ENCODE measurements at places on chromosomes 1 and 21.

- no peak overlapping the region for H3K4me3 ChIP-seq
- H3K27me3 ChIP-seq: no peaks in the 10 kb centered on the region
- H3K27ac ChIP-seq: peak overlapping the region; percentile 97
- H3K4me1 ChIP-seq: peaks cover 23% of the 10 kb centered on the region
These were observed 15.1 kb downstream of the PLEKHO1 start for GRCh38 chr1:150164779-150165178.

- H3K27ac ChIP-seq: no peak overlapping the region
- H3K4me1 ChIP-seq: no peaks in the 10 kb centered on the region
- H3K36me3 ChIP-seq: no peaks in the 10 kb centered on the region
These were observed 168.7 kb downstream of the CAMTA1 start for GRCh38 chr1:6953907-6954364.

GRCh38 chr1:176903474-176903873 is 261.0 kb downstream of the ASTN1 start:
- no peaks in the 10 kb centered on the region for H3K27me3 ChIP-seq
- H3K27ac ChIP-seq: no peak overlapping the region
- no peaks in the 10 kb centered on the region for H3K4me1 ChIP-seq
- no peak for DNase-seq
- H3K4me3 ChIP-seq: no peak overlapping the region

GRCh38 chr1:65221638-65222339 is 73.8 kb downstream of the AK4 start:
- DNase-seq: no peak
- no peak overlapping the region for H3K27ac ChIP-seq
- H3K27me3 ChIP-seq: no peaks in the 10 kb centered on the region

DNA sequence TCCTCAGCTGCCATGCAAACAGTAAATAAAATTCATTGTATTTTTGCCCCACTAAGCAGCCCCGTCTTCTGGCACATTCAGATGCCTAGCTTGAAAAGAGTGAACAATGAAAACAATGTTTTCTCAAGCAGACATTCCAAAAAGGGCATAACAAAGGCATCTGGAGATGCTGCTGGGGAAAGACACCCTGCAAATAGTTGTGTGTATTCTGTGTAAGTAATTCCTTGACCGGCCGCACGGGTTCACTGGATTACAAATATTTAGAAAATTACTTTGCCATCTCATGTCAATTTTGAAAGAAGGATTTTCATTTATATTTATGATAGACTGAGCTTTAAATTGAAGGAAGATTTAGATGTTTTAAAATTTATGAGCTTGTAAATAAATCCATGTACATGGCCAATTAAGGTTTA is 142.2 kb downstream of the SLC45A1 start:
- peaks cover 49% of the 10 kb centered on the region for H3K4me1 ChIP-seq
- H3K36me3 ChIP-seq: no peaks in the 10 kb centered on the region
- H3K4me3 ChIP-seq: no peak overlapping the region
- no peaks in the 10 kb centered on the region for H3K27me3 ChIP-seq

DNA sequence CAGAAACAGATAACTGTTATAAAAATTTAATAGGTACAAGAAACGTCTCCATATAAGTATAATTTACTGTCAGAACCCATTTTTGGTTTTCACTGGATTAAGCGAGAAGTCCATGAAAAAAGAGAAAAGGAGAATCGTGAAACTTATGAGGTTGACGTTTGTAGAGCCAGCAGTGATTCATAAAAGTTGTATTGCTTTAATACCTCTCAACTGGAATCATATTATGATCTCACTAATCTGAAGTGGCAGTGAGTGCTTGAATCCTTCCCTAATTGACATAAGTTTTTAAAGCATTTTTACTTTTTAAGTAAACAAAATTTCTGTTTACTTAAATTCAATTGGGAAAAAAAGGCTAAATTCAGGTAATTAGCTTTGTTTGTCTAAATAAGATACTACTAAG is 315.3 kb downstream of the TPR start:
- peaks cover 9% of the 10 kb centered on the region for H3K36me3 ChIP-seq
- H3K4me1 ChIP-seq: no peaks in the 10 kb centered on the region
- no peak for DNase-seq
- no peaks in the 10 kb centered on the region for H3K27me3 ChIP-seq
- H3K27ac ChIP-seq: no peak overlapping the region
